ENCODE measurements at places on chromosomes 2 and 18.

- no peak for DNase-seq
Observed at GRCh38 chr2:208046686-208047085, 21.4 kb upstream of the PLEKHM3 start.

- DNase-seq: no peak
Observed at GRCh38 chr2:22855081-22855480, 529.9 kb upstream of the KLHL29 start.

GRCh38 chr2:109270505-109271312 lies 141.7 kb downstream of the SH3RF3 start:
- DNase-seq: peak; percentile 3

DNA sequence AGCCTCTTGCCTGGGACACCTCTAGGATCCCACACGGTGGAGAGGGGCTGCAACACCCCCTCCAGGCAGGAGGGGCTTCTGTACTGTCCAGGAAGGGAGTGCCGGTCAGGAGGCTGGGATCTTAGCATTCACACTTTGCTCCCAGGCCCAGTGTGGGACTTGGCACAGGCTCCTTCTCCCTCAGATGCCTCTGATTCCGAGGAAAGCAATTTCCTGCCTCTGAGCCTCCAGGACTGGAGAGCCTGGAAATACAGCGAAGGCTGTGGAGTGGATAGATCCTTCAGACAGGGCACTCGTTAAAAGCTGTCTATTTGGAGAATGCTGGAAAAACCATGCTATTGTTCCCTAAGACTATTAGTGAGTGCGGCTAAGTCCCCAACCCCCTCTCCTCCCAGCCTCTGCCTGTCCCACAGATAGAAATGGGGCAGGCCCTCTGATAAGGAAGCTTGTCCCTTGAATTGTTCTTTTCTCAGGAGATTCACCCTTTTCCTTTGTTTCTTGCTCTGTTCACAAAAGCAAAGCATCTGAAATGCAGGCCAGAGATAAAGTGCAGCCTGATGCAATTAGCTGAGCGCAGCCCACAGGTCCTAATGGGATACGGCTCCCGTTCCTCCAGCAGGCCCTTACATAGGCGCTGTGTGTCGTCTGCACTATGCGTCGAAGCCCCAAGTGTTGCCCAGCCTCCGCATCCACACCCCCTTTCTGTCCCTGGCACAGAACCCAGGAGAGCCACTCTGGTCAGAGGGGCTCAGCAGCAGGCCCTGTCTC lies 252.2 kb downstream of the KLHL29 start:
- DNase-seq: no peak

DNA sequence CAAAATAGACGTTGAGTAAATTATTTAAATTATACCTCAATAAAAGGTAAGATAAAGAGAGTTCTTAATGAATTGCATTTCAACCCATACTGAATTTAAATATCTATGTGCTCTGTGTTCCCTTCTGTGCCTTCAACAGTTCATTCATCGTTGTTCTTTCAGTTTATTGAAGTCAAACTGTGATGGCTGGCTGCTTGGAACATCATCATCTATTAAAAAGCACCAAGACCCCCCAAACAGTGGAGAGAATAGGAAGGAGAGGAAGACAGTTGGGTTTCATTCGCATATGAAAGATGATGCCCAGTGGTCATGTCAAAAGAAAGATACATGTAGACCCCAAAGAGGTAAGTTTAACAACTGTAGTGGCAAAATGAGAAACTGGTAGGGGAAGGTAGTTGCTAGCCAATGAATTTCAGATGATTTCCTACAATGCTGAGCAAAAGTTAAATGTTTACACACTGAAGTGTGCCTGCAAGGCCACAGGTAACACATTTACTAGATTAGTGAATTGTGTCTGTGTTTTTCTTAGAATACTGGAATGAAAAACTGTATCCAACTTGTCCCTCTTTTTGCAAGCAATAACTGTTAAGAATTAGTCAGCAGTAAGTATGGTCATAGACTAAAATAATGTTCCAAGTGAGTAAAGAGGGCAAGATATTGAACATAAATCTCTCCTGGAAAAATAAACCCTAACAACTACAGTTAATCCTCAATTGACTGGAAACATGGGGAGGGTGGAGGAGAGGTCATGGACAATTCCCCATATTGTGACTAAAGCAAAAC lies 331.3 kb downstream of the KIAA1328 start:
- DNase-seq: no peak

DNA sequence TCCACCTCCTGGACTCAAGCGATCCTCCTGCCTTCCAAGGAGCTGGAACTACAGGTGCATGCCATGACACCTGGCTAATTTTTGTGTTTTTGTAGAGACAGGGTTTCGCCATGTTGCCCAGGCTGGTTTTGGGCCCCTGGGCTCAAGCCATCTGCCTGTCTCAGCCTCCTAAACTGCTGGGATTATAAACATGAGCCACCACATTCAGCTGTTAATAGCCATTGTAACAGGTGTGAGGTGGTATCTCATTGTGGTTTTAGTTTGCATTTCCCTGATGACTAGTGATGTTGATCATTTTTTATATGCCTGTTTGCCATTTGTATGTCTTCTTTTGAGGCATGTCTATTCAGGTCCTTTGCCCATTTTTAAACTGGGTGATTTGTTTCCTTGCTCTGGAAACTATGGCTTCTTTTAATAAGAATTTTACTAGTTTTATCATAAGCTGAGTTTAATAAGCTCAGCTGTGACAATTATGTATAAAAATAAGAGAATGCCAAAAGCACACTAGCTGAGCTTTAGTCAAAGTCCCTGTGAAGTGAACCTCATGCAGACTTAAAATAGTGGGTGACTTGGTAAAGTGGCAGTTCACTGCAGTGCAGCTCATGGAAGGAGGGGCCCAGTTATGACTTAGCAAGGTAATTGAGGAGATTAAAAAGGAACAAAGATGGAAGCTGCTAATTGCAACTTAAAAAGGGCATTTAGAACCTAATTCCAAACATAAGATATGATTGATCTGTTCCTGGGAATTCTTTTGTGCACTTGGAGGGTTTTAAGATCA lies 465.1 kb downstream of the TGIF1 start:
- no peak for DNase-seq

- DNase-seq: peak; percentile 29
Observed at GRCh38 chr18:63963615-63964256, 6.1 kb upstream of the SERPINB8 start.

DNA sequence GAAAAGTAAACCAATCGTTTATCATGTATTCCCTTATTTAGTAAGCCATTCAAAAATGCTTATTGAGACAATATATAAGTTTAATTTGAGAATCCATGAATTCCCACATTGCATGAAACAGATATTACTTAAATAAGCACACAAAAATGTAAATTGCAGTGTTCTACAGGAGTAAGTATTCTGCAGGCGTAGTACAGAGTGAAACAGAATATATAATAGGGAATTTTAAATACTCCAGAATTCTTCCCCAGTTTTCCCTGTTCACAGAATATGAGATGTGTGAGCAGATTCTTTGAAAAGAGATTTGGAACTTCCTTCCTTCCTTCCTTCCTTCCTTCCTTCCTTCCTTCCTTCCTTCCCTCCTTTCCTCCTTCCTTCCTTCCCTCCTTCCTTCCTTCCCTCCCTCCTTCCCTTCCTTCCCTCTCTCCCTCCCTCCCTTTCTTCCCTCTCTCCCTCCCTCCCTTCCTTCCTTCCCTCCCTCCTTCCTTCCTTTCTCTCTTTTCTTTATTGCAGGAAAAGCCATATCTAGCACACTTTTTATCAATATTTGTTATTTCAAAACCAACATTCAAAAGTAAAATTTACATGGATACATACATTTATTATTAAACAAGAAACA lies 977.7 kb upstream of the LRRTM1 start:
- DNase-seq: no peak

Measured in activated T-cell treated with anti-CD3 and anti-CD28 coated beads, Interleukin-2, amount 50 U/mL, for 1 hour (primary cell).